ENCODE measurements at places on chromosomes 4 and X. TPM values are rescaled to one million over a fixed set of nuclear protein-coding genes. Genes with fewer than 3 reads are reported as not detected.

- peak; percentile 1 for DNase-seq
Measured at GRCh38 chr4:72390409-72390808, 178.6 kb downstream of the ADAMTS3 start.

GRCh38 chr4:184955116-184955515 lies 63.2 kb upstream of the HELT start:
- no peak for DNase-seq

DNA sequence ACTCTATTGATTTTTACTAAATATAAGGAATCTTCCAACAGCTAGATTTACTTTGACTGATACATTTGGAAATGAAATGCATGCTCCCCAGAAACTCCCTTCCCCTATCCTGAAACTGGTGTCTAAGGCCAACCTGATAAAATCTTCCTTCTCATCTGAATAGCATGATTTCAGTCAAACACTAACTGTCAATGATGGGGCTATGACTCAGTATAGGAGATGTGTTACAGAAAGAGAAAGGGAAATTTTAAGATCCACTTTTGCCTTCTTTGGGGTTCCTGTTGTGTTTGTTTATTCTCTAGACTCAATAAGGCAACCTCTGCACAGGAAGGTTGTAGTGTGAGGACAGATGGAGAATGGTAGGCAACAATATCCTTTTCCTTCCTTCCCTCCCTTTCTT lies 160.7 kb downstream of the MOSPD2 start:
- no peak for DNase-seq

DNA sequence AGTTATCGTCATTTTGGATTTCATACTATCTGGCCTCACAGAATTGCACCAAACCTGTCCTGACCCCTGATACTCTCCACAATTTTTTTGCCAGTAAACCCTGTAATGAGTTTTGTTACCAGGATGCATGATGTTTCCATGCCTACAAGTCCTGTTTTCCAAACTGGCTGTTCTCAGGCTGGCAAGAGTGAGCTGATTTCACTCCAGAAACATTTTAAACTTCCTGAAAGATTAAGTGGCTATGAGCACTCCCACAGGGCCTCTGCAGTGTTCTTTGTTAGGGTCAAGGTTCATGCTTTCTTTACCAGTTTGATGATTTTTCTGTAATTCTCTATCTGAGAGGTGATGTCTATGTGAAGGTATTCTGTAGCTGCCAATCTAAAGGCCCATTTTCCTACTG lies 31.7 kb upstream of the PDLIM3 start:
- DNase-seq = peak; percentile 47

GRCh38 chr4:182297659-182298058 lies 54.5 kb downstream of the TENM3 start:
- no peak for DNase-seq

DNA sequence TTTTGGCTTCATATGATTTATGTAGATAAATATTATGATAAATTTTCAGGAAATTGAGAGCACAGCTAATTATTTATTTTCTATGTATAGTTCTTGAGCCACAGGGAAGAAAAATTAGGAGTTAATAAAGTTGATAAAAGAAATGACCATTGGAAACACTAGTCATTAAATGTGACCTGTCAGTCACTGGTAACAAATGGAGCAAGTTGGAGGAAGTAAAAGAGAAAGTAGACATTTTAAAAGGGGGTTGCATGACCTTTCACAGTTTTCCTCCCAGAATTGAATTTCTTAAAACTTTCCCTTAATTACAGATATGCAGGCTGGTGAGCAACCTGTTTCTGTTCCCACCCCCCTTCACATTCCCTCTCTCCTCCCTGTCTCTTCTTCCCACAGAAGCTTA lies 5.3 kb downstream of the SMIM9 start:
- no peak for DNase-seq

- DNase-seq = no peak
Measured at GRCh38 chrX:37599729-37600128, 28.3 kb downstream of the LANCL3 start.

DNA sequence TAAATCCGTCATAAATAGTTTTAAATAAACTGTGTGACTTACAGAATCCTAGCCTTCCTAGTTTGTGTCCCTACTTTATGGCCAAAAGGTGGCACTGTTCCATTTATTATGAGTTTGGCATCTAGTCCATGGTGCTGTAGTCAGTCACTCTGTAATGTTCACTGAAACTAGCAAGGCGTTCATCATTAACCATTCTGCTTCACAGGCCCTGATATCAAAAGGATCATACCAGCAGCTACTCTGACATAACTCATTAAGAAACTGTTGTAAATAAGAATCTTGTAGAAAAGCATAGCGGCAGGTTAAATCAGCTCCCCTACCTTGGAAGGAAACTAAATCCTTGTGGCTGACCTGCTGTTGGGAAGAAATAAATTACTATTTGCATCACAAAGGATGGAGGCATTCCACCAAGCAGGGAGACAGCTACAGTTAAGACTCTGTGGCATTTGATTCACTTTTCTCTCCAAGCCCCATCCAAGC lies 919.6 kb upstream of the DIAPH2 start:
- peak; percentile 48 for DNase-seq

DNA sequence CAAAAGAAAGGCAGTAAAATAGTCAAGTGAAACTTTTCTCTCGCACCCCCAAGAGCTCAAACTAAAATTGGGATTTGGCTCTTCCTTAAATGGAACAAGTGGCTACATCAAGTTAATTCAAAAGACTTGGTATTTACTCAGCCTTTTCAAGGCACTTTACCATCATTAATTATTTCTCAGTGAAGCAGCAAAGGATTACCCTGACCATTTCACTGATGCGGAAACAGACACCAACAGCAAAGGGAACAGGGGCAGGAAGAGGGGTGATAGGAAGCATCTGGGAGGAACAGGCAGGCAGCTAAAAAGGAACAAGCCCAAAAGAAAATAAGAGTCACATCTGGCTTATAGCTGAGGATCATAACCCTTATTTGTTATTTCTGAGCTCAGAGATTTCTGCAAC lies 2.7 kb downstream of the SCML2 start:
- no peak for DNase-seq

DNA sequence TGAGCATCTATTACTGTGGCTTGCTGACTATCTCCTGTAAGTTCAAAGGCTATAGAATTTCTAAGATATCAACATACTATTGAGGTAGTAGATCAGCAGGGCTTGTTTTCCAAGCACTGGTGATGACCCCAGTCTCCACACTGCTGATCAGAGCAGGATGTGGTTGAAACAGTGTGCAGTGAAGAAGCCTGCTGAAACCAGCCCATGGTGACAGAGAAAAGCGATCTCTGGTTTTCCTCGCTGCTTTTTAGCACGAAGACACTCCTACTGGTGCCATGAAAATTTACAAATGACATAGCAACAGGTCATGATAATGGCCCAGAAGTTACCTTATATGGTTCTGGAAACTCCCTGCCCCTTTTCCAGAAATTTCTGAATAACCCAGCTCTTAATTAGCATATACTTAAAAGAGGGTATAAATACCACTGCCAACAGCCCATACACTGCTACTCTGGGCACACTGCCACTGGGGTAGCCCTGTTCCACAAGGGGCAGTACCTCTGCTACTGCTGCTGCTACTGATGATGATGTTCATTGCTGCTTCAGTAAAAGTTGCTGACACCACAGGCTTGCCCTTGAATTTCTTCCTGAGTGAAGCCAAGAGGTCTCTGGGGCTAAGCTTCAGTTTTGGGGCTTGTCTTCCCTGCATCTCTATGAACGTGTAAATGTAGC lies 1689.5 kb upstream of the PCDH10 start:
- DNase-seq = no peak

GRCh38 chr4:22850630-22851029 lies 157.9 kb downstream of the GBA3 start:
- no peak for DNase-seq

DNA sequence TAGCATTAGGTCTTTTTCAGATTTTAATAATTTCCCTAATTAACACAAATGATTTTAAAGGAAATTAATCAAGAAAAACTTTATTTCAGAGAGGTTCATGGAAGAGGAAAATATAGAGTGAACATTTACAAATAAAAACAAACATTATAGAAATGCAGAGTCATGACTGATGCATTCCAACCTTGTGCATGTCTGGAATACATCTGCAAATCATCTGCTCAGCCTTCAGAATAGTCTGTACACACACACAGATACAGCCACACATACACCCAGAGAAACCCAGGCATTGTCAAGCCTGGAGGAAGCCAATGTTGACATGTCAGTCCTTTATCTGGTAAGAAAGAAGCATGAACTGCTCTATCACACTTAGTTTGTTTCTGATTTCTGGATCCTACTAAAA lies 61.3 kb upstream of the NFKB1 start:
- peak; percentile 80 for DNase-seq

DNA sequence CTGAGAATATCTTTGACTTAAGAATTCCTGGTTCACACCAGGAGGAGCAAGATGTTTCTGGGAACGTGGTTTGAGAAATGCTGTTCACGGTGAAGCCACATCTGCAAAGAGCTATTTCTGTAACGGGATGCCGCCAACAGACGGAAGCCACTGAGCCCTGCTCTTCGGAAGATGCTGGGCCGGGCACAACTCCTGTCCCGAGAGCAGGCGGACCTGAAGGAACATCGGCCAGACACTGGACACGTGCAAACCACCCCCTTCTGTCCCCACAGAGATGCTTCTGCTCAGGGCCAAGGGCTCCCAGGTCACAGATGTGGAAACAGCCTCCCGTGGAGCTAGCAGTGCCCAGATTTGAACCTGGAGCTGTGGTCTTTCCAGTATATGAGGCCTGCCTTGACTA lies 24.3 kb downstream of the HMX1 start:
- no peak for DNase-seq

DNA sequence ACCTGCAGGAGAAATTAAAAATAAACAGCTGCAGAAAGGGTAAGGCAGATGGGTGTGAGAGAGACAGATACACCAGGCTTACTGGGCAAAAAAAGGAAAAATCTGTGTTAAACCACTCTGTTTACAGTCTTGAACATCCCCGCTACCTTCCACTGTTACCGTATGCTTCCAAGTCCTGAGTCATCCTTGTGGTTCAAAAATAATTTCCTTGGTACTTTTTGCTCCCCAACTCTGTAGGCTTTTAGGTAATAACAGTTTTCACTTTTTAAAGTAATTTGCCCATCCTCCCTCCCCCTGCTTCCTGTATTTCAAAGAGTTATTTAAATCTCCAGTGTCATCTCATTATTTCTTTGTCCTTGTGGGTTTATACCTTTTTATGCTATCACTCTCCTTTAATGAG lies 210.1 kb upstream of the FAT4 start:
- no peak for DNase-seq

GRCh38 chr4:104472766-104473165 lies 21.9 kb downstream of the CXXC4 start:
- DNase-seq = no peak

GRCh38 chr4:106019771-106020170 lies 124.5 kb downstream of the NPNT start:
- no peak for DNase-seq

DNA sequence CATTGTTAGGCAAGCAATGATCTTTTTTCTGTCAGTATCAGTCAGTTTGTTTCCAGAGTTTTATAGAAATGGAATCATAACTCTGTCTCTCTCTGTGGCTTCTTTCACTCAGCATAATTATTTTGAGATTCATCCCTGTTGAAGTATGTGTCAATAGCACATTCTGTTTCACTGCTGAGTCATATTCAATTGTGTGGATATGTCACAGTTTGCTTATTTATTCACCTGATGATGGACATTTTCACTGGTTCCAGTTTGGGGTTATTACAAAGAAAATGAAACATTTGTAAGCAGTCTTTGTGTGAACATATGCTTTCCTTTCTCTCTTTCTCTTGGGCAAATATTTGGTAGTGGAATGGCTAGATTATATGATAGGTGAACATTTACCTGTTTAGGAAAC lies 10.2 kb upstream of the ZNF718 start:
- DNase-seq = no peak

GRCh38 chr4:42750091-42750490 lies 93.2 kb upstream of the ATP8A1 start:
- DNase-seq = no peak

Gene KLB
- 6.4 TPM for total RNA-seq

Gene GAGE13
- not detected for total RNA-seq

Gene STATH
- not detected for total RNA-seq

Gene MAGIX
- 1.4 TPM for total RNA-seq

Gene ADAMTS3
- total RNA-seq = 2.4 TPM

Gene AMBN
- total RNA-seq = not detected

Gene EDNRA
- total RNA-seq = 51.1 TPM

Gene CLGN
- 0.59 TPM for total RNA-seq

Gene FAM156A
- total RNA-seq = 26.0 TPM

Gene NEUROG2
- not detected for total RNA-seq

Gene HSD17B13
- 0.20 TPM for total RNA-seq

Gene KIF4A
- total RNA-seq = 5.8 TPM

Gene GPR78
- total RNA-seq = 1.2 TPM

Data from skin of body (tissue), 3 donors.